ENCODE measurements at places on chromosomes 2 and 18.

DNA sequence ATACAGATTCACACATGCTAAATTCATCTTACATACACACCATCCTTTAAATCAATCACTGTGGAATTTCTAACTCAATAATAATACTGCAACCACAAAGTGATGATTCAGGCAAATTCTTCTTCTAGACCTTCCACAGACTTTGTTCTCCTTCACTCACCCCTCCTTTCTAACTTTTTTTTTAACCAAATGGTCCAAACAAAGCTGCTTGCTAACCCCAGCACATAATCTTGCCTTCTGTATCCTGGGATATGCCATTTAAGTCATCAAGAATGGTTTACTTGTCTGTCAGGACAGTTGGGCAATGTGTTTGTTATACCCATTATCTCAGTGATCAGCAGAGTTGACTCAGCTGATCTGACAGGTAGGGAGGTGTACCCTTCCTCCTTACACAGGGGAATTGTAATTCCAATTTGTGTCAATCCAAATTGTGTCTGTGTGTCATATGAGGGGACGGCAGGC lies 10.0 kb downstream of the SLC40A1 start:
- DNase-seq: peak; percentile 67

DNA sequence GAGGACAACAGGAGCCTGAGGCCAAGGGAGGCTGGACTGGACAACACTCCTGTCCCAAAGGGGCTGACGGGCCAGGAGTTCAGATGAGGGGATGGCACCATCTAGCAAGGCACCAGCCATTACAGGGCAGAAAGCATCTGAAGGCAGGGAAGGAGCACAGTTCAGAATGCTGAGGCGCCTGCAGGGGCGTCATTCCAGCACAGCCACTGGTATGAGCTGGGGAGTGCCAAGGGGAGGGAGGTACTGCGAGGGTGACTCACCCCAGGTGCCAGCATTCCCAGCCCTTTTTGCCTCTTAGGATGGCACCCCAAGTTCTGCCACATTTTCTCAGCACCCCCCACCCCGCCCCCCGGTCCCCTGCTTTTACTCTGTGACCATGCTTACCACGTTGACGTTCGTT lies 129.8 kb upstream of the EPAS1 start:
- DNase-seq: no peak

GRCh38 chr2:238005528-238005927 lies 38.7 kb downstream of the UBE2F start:
- no peak for DNase-seq

GRCh38 chr2:109208071-109208950 lies 79.3 kb downstream of the SH3RF3 start:
- DNase-seq: peak; percentile 18

DNA sequence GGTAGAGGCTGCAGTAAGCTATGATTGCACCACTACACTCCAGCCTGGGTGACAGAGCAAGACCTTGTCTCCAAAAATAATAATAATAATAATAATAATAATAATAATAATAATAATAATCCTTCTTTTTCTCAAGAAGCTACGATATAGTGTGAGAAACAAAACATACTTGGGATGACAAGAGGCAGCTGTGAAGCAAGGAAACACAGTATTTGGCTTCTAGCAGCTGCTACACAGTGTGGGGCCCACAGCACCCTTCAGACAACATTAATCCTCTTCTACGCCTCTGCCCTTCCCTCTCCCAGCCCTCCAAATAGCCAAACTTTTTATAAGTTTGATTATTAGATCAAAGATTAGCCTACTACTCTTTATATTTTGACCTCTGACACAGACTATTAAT lies 62.2 kb downstream of the MYOM1 start:
- no peak for DNase-seq

GRCh38 chr2:26721115-26722032 lies 28.9 kb downstream of the KCNK3 start:
- no peak for DNase-seq

GRCh38 chr2:123670286-123670685 lies 354.8 kb upstream of the CNTNAP5 start:
- no peak for DNase-seq

- peak; percentile 57 for DNase-seq
Measured at GRCh38 chr2:67476809-67477790, 80.0 kb downstream of the ETAA1 start.

- DNase-seq: no peak
Measured at GRCh38 chr18:75121266-75121665, 87.7 kb downstream of the PTGR3 start.
